ENCODE measurements at places on chromosomes 13 and 19.

GRCh38 chr13:98478189-98479129 is 98.4 kb downstream of the STK24 start:
- DNase-seq: no peak

DNA sequence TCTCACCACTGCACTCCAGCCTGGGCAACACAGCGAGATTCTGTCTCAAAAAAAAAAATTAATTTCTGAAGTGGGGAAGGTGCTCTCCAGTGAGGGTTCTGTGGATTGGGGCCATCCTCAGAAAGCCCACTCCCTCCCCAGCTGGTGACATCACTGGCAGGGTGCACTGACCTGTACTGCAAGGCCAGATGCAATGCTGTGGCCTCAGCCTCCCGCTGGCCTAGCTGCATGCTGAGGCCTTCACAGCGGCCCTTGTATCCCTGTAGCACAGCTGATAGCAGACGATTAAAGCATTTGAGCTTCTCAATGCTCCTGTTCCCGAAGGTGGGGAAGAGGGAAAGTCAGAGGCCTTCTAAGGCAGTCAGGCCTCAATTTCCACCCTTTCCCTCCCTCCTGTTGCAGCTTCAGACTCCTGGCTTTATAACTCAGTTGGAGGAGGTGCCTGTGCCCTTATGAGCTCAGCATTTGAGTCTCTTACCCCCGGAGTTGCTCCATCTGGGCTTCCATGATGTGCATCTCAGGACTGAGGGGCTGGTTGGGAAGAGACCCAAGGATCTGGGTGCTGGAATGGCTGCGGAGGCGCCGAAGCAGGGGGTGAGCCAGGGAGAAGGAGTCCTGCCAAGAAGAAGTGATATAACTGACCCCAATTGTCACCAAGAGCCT is 5.3 kb downstream of the USHBP1 start:
- no peak for DNase-seq

DNA sequence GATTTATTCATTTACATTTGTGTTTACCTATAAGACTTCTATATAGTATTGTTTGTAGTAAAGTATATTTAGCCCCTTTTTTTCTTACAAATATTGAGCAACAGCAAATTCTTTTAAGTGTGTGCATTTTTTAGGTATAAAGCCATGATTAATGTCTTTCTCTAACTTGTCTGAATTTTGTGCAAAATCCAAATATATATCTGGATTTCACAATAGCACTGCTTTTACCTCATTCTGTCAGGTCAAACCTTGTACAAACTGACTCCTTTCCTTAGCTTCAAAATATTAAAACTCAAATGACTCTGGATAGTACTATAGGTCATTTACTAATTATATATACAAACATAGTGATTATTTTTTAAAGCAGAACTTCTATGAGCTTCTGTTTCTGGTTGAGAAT is 563.0 kb upstream of the SPRY2 start:
- DNase-seq: no peak

- DNase-seq: no peak
Measured at GRCh38 chr13:48496271-48497161, 36.4 kb downstream of the RCBTB2 start.

DNA sequence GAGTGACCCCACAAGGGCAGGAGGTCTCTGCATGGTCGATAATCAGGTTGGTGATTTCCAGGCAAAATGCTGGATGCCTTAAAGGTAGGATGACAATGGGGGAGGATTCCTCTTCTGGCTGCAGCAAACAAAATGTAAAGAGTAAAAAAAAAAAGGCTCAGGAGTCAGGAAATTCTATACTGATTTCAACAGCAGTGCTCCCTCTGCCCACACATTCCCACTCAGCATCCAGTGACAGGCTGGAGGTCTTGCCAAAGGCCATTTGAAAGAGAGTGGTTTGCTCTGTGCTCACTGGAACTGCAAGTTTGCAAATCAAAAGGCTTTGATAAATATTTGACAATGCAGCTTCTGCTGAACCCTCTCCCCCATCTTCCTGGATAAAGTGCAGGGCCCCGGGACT is 135.4 kb downstream of the TNFRSF19 start:
- DNase-seq: no peak

- no peak for DNase-seq
Measured at GRCh38 chr19:32997716-32998355, 25.8 kb downstream of the FAAP24 start.

DNA sequence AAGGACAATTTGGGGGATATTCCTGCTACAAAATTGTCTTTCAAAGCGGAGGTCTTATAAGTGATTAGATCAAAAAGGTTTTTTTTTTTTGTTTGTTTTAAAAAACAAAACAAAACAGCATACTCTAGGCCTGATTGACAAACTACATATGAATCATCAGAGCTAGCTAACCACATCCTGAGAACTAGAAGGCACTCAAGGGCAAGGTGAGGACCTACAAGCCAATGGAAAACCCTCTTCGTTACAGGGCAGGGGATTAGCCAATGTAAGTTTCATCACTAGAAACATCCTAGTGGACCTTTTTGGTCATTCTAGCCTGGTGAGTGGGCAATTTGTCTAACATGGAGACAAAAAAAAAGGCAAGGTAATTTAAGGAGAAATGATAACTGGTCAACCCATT is 428.6 kb downstream of the RFC3 start:
- no peak for DNase-seq

- no peak for DNase-seq
Measured at GRCh38 chr13:77184455-77184854, 142.4 kb downstream of the MYCBP2 start.

GRCh38 chr13:110030394-110030928 is 244.1 kb upstream of the IRS2 start:
- no peak for DNase-seq

- DNase-seq: peak; percentile 19
Measured at GRCh38 chr19:35718345-35719041, 690 bp downstream of the KMT2B start.

- no peak for DNase-seq
Measured at GRCh38 chr19:32040236-32040635, 305.2 kb upstream of the ZNF507 start.

- DNase-seq: no peak
Measured at GRCh38 chr19:2341982-2342381, 13.5 kb downstream of the SPPL2B start.

GRCh38 chr13:100203696-100204367 is 114.9 kb downstream of the PCCA start:
- no peak for DNase-seq

- DNase-seq: no peak
Measured at GRCh38 chr19:50678323-50678722, 29.1 kb downstream of the C19orf81 start.

GRCh38 chr19:4053423-4054324 is 13.0 kb downstream of the ZBTB7A start:
- no peak for DNase-seq

DNA sequence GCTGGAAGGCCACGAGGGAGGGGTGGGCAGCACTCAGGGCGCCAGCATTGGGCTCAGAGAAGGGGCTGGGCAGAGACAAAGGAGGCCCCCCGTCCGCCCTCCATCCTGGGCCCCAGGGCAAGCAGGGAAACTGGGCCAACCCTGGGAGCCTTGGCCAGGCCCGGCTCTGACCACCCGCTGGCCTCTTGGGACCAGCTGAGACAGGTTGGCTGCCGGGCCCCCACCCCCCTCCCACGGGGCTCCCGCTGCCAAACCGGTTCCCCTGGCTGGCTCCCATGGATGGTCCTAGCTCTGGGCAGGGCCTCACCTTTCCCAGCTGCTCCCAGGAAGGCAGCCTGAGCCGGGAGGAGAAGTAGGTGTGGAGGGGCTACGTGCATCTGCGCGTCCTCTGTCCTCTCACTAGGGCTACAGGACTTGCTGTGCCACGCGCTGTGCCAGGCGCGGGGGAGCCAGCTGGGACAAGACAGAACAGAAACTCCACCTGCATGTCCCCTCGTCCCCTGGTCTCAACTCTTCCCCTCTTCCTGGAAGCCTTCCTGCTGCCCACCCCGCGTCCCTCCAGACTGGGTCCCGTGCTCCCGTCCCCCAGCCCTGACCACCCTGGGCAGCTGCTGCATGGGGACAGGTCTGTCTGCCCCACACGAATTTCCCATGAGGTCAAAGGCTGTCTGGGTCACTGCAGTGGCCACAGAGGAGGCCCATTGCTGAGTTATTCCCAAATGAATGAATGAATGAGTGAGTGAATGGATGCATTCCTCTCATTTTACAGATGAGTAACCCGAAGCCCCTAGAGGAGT is 29.1 kb upstream of the NCCRP1 start:
- no peak for DNase-seq

GRCh38 chr13:26971990-26972887 is 199.4 kb downstream of the USP12 start:
- DNase-seq: no peak

GRCh38 chr19:18176367-18177310 is 3.0 kb downstream of the IFI30 start:
- no peak for DNase-seq

DNA sequence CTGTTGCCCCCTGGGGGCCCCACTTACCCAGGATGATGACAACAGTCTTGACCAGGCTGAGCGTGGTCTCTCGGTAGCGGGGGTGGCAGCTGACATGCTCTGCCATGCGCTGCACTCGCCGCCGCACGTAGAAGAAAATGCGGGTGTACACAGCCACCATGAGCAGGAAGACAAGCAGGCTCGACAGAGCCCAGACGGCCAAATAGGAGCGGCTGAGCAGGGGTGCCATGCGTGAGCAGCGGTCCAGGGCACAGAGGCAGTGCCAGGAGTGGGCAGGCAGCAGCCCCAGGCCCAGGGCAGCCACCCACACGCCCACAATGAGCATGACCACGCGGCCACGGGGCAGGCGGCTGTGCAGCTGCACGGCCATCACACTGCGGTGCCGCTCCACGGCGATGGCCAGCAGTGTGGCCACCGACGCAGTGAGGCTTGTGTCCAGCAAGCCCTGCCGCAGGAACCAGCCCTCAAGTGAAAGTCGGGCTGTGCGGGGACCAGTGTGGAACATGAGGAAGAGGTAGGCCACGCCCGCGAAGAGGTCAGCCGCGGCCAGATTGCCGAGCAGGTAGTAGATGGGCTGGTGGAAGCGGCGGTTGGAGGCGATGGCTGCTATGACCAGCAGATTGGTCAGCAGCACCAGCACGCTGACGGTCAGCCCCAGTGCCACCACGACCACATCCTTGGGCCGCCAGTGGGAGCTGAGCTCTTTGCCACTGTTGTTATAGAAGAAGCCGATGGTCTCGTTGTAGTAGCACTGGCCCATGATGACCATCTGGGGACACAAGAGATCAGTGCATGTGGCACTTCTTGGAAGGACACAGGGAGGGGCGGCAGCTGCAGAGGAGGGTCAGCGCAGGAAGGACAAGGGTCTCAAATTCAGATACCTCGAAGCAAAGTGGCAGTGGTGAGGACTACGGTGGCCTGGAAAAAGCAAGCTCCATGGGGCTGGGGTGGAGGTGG is 1.2 kb downstream of the LPAR2 start:
- DNase-seq: no peak

GRCh38 chr19:45340232-45340898 is at the start of gene KLC3:
KLC3 (plus strand) TSS chr19:45340750; CDS start chr19:45345542, 4,792 bp downstream.
- DNase-seq: no peak

- DNase-seq: no peak
Measured at GRCh38 chr13:41059456-41060081, 1.7 kb upstream of the WBP4 start.

GRCh38 chr19:38213911-38214625 is 10.0 kb downstream of the DPF1 start:
- no peak for DNase-seq

DNA sequence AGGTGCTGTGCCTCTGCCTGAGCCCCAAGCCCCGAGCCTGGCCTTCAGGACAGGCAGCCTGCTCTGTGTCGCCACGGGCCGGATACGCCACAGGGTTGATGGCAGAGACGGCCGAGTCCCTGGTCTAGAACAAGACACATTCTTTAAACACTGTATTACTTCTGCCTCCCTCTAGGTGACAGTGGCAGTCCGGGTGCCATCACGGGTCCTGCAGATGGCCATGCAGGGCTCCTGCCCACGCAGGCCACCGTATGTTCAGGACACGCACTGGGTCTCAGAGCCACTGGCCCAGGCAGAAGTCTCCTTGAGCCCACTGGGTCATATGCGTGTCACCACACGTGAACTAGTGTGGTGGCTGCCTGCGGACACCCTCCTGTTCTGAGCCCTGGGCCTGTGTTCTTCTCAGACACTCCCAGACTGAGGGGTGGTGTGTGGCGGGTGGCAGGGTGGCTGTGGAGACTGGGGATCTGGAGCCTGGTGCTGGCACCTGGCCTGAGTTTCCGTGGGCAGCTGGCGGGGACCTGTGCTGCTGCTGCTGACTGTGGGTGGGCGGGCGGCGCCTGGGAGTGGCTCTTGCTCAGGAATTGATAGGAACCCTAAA is 4.4 kb downstream of the PLEKHJ1 start:
- DNase-seq: no peak

GRCh38 chr13:66781241-66781640 is 448.9 kb downstream of the PCDH9 start:
- DNase-seq: no peak

DNA sequence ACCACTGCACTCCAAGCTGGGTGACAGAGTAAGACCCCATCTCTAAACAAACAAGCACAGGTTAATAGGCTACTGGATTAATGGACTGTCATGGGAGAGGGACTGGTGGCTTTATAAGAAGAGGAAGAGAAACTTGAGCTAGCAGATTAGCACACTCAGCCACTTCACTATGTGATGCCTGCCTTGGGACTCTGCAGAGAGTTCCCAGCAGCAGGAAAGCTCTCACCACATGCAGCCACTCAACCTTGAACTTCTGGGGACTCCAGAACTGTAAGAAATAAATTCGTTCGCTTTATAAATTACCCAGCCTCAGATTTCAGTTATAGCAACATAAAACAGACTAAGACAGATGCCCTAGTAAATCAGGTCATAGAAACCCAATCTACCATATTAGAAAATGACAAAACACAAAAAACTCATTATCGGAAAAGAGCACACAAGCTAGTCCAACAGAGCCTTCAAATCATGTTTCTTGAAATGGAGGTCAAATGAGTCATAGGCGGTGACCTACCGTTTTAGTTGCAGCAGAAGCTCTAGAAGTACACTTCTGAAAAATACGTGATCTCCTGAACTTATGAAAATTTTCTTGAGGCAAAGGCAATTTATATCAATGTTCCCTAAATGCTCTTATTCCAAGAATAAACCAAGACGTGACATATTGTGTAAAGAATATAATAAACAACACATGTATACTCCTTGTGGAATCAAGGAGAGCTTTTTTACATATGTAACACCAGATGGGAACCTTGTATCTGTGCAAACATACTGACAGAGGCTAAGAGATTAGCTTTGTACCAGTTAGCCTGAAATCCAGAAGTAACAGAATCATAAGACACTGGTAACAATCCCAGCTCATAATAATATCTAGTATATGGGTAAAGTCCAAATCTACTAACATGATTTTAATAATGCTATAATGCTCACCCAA is 340.9 kb upstream of the SGCG start:
- DNase-seq: no peak

DNA sequence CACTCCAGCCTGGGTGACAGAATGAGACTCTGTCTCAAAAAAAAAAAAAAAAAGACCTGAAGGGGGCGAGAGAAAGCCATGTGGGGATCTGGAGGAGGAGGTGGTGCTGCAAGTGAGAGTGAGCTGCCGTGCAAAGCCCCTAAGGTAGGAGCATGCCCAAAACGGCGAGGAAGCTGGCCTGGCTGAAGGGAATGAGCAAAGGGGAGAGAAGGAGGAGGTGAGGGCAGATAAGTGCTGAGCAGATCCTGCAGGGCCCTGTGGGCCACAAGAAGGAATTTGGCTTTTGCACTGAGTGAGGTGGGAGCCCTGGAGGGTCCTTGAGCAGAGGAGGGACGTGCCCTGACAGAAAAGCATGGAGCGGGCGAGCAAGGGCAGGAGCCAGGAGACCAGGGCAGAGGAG is 19.4 kb upstream of the ADGRE5 start:
- no peak for DNase-seq

GRCh38 chr13:26834646-26835045 is 74.1 kb upstream of the GPR12 start:
- no peak for DNase-seq

GRCh38 chr13:112756511-112756966 is 66.7 kb downstream of the ATP11A start:
- no peak for DNase-seq
